Right hindlimb (tissue), 1 donor: ENCODE measurements at places on chromosomes 6 and 20.

DNA sequence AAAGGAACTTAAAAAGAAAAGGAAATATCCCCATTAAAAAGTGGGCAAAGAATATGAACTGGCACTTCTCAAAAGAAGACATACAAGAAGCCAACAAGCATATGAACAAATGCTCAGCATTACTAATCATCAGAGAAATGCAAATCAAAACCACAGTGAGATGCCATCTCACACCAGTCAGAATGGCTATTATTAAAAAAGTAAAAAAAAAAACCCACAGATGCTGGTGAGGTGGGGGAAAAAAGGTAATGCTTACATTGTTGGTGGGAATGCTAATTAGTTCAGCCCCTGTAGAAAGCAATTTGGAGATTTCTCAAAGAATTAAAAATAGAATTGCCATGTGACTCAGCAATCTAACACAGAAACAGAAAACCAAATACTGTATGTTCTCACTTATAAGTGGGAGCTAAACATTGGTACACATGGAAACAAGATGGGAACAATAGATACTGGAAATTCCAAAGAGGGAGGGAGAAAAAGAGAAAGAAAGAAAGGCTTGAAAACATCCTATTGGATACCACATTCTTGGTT is 437.1 kb downstream of the GRIK2 start:
- no peak for DNase-seq

DNA sequence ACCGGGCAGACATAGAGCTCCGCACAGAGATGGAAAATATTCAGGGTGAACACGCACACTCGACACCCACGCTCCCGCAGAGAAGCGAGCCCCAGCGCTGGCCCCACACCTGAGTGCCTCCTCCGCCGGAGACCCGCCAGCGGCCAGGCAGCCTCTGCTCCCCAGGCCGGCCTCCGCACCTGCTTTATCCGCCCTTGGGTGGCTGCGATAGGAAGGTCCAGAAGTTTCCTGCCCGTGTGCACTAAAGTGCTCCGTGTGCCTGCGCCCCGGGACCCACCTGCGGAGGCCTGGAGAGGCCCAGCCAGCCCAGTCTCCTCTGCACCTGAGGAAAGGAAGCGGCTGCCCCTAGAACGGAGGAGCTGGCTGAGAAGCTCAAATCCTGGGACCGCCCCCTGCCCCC is 10.8 kb upstream of the FOXC1 start:
- no peak for DNase-seq

DNA sequence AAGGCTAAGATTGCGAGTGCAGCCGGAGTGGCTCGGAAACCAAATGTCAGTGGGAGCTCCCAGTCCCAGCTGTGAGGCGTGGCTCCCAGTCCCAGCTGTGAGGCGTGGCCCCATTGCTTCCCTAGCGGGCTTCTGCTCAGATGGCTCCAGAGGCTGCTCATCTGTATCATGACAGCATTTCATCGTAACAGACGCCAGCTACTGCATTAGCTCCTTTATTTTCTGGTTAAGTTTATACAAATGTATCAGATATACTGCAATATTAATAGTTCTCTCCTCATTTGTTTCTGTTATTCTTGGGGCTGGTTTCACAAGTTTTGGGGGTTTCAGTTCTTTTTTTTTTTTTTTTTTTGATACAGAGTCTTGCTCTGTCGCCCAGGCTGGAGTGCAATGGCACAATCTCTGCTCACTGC is 34.7 kb upstream of the TBXT start:
- peak; percentile 47 for DNase-seq

DNA sequence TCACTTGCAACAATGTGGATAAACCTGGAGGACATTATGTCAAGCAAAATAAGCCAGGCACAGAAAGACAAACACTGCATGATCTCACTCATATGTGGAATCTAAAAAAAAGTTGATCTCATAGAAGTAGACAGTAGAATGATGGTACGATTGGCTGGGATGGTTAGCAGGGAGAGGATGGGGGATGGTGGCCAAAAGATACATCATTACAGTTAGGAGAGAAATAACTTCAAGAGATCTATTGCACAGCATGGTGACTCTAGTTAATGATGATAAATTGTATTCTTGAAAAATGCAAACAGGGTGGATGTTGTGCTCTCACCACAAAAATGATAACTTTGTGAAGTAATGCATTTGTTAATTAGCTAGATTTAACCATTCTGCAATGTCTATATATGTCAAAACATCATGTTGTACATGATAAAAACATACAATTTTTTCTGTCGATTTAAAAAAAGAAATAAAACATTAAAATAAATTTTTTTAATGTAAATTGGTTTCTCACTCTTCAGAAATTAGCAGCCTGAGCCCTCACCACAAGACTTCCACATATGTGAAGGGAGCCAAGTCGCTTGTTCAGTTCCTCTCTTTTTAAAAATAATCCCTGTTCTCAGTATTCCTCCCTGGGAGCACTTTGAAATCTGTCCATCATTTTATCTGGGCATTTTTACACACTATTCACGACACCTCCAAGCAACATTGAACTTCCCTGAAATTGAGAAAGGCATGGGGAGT is 34.2 kb downstream of the PTPRT start:
- DNase-seq: no peak

DNA sequence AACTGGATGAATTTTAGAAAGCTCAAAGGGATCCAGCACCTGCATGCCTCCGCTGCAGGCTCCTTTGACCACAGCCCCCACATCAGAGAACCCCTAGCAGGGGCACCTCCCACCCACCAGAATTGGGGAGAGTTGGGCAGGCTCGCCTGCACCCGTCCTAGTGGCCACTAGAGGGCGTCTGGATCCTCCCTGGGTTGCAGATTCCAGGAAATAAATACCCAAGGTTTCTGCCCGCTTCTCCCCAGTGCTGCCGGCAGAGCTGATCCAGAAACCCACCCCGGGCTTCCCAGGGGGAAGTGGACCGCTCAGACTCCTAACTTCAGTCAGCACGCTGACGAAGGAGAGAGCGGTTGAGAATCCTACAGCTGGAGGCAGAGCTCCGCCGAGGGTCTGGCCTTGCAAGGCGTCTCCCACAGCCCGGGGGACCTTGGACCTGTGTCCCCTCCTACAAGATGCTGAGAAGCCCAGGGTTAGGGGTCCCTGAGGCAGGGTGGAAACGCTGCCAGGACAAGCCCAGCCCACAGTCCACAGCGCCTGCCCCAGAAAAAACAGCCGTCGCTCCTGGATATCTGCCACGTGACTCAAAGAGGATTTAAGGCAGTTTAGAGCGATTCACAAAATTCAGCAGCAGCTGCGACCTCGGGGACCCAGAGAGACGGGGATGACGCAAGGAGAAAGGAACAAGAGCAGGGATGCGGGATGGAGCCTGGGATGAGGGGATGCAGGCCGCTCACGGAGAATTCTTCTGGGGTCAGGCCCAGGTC is 32.6 kb upstream of the PHACTR3 start:
- DNase-seq: peak; percentile 88

DNA sequence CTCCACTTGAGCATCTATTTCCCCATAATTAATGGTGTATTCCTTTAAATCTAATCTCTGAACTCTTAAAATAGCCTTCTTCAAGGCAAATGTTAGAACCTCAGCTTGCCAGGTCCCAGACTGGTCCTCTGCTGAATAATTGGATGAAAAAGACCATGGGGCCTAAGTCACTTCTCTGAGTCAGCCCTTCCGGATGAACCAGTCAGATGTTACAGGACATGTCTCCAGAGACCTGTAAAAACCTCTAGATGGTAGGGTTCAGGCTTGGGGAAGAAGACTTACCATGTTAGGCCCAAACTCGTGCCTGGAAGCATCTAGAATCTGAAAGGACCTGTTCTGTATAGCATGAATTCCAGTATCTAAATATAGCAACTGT is 97.3 kb downstream of the CDKAL1 start:
- no peak for DNase-seq
